Stimulated activated CD4-positive, alpha-beta T cell treated with anti-CD3 and anti-CD28 coated beads, Interleukin-2, amount 100 ng/mL, for 48 hours (primary cell): ENCODE measurements at places on chromosomes 12 and 14.

- peak; percentile 30 for DNase-seq
These were observed 46.5 kb downstream of the ST8SIA1 start for GRCh38 chr12:22287776-22288621.

- no peak for DNase-seq
These were observed 1.2 kb downstream of the ITGA5 start for GRCh38 chr12:54417712-54418440.

DNA sequence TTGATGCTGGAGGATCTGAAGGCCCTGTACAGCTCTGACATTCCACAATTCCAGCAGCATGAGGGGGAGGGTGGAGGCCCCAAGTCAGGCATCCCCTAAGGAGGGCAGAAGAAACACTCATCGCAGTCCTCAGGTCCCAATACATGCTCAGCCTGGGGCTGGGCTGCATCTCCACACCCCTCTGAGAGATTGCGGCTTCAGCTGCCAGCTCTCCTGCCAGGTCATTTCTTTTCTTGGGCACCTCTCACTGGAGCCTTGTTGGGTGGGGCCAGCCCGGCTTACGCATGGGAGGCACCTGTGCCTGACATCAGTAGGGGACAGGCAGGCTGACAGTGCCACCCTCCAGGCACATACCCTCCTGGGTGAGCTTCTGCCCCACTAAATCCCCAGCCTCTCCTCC, 89.8 kb downstream of the DICER1 start:
- DNase-seq: no peak

DNA sequence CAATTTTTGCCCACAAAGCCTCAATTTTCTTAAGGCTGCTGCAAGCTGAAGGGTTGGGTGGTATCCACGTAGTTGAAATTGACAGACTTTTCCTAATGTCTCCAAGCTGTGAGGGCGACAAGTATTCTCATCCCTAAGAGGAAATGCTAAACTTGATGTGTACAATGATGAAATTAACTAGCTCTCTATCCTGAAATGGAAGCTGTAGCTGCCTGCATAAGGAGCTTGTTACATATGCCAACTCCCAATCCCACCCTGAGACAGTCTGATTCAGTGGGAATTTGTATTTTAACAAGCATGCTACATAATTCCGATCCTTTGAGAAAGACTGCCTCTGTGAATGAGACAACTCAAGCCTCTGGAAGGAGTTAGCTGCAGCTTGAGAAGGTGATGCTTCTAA, 45.7 kb upstream of the MDM1 start:
- no peak for DNase-seq

GRCh38 chr12:3311027-3311402, 180.0 kb upstream of the PRMT8 start:
- no peak for DNase-seq

GRCh38 chr14:60642270-60643140, 6.8 kb downstream of the SIX1 start:
- no peak for DNase-seq

GRCh38 chr12:63862969-63863230, 18.4 kb downstream of the SRGAP1 start:
- DNase-seq: no peak

- DNase-seq: no peak
These were observed 23.9 kb downstream of the UBE3B start for GRCh38 chr12:109501299-109501698.

DNA sequence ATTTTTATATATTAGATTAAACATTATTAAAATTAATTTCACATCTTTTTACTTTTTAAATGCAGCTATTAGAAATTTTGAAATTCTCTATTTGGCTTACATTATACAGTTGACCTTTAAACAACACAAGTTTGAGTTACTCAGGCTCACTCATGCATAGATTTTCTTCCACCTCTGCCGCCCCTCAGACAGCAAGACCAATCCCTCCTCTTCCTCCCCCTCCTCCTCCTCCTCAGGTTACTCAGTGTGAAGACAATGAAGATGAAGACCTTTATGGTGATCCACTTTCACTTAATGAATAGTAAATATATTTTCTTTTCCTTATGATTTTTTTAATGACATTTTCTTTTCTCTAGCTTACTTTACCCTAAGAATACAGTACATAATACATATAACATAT, 136.2 kb downstream of the LLPH start:
- DNase-seq: no peak

GRCh38 chr14:22900081-22900799, 17.2 kb downstream of the REM2 start:
- DNase-seq: peak; percentile 35

- DNase-seq: no peak
These were observed 183.1 kb downstream of the PHLDA1 start for GRCh38 chr12:75848431-75848925.

GRCh38 chr12:25787701-25788100, 170.8 kb upstream of the RASSF8 start:
- DNase-seq: no peak

- DNase-seq: peak; percentile 1
These were observed 176.7 kb upstream of the SEL1L start for GRCh38 chr14:81710232-81710845.

DNA sequence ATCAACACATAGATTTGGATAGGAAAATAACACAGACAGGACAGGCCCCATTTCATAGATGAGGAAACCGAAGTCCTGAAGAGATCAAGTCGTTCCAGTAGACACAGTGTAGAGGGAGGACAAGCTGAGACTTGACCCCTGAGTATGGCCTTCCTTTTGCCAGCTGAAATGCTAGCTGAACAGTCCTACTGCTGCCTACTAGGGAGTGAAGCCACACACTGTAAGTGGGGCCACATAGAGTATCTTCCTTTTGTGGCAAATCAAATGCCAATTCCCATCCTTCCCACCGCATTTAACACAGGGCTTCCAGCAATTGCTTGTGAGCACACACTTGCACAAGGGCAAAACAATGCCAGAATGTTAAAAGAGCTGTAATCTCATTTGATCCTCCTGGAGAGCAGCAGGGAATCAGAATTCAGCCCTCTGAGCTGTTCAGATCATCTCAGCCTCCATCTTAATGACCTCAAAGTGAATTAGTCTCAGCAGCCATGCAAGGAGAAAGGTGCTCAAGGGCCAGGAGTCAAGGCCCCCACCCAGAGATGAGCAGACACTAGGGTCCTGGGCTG, 380.5 kb downstream of the EMP1 start:
- DNase-seq: no peak

DNA sequence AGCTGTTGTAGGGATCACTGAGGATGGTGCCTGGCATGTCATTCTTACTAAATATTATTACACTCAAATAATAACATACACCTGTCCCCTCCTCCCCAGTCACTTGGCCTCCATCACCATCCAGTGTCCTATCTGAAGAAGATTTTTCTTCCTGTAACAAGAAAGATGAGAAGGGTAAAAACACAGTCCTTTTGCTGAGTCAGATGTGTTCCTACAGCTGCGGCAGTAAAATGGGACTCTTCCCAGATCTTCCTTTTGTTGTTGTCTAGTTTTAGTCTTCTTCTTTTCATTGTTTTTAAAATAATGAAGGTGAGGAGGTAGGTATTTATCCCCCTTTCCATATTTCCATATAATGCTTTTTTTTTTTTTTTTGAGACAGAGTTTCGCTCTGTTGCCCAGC, 83.1 kb upstream of the RFLNA start:
- no peak for DNase-seq

DNA sequence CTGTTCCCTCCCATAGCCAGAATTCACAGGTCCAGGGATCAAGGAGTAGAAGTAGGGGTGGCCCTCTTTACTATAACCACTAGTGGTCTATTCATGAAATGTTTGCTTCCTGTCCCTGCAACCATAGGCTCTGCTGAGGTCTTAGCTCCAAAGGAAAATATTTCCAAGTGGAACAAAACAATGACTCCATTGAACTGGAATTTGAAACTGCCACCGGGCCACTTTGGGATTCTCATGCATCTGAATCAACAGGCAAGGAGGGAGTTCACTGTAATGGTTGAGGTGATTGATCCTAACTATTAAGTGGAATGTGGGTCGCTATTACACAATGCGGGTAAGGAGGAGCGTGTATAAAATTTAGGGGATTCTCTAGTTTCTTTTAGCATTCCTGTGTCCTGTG, 197.0 kb downstream of the ETNK1 start:
- no peak for DNase-seq

GRCh38 chr12:38157274-38157932, 159.2 kb upstream of the ALG10B start:
- DNase-seq: no peak

- DNase-seq: no peak
These were observed 91.3 kb downstream of the DUSP6 start for GRCh38 chr12:89260841-89261637.

GRCh38 chr14:81855007-81855406, 321.4 kb upstream of the SEL1L start:
- no peak for DNase-seq

- DNase-seq: no peak
These were observed 22.0 kb downstream of the CHGA start for GRCh38 chr14:92944976-92945375.

- no peak for DNase-seq
These were observed 20.9 kb upstream of the GNS start for GRCh38 chr12:64780132-64780530.

GRCh38 chr12:98222135-98222534, 293.3 kb upstream of the TMPO start:
- DNase-seq: no peak

DNA sequence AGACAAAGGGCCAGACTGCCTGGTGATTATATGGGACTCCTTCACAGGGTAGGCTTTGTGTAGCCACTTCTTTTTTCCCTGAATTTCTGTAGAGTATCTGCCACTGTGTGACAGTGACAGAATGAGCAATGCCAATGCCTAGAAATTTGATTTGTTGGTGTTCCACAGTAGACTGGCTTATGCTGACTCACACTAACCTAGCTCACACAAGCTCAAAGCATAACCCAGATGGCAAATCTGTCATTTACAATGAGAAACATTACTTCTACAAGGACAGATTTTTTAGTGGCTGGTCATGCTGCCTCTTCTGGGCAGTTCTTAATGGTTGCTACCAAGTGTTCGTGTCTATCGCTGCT, 15.9 kb downstream of the CFAP251 start:
- no peak for DNase-seq

DNA sequence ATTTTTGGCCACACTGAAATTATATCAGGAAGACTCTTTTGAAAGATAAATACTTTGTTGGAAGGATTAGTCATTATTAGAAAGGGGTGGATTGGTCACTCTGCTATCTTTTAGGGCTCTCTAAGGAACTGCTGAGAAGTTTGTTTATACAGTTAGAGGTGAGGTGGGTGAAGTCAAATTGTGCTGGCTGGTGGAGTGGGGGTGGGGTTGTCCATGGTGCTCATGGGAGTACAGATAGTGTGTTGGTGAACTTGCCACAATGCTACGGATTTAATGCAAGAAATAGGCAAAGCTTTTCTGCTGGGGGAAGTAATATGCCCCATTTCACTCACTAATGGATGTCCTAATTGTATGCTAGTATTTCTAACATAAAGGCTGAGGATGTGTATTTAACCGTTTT, 35.8 kb downstream of the SUSD6 start:
- DNase-seq: no peak

GRCh38 chr12:117114784-117115183, 15.6 kb upstream of the TESC start:
- DNase-seq: no peak

GRCh38 chr12:57733928-57734327, 4.6 kb downstream of the AGAP2 start:
- no peak for DNase-seq

GRCh38 chr14:50388256-50388931, 8.3 kb downstream of the CDKL1 start:
- no peak for DNase-seq

- no peak for DNase-seq
These were observed 18.9 kb downstream of the KRT80 start for GRCh38 chr12:52172956-52173355.

DNA sequence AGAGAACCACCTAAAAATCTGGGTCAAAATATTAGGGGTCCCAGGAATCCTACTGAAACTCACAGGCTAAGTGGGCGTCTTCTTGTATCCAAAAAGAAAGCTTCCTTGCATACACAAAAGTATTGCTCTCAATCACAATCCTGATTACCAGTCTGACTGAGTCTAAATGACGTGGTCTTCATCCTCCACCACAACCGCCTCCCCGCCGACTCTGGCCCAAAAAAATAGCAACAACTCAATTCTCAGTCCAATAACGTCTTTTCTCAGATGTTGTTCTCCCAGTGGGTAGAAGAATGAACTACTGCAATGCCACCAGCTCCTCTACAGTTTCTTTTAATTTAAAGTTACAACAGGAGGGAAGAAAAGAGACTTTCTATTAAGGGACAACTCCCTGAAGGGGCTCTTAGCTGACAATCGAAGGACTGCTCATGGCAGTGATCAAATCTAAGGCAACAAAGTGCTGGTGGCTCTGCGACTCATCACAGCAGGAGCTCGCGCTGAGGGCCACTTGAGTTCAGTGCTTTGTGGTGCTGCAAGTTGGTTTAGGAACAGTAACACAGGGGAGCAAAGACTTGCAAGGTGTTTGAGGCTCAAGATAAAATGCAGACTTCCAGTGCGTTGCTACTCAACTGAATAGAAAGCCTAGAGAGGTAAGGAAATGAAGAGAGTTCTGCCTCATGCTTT, 394.1 kb downstream of the BCAT1 start:
- no peak for DNase-seq

DNA sequence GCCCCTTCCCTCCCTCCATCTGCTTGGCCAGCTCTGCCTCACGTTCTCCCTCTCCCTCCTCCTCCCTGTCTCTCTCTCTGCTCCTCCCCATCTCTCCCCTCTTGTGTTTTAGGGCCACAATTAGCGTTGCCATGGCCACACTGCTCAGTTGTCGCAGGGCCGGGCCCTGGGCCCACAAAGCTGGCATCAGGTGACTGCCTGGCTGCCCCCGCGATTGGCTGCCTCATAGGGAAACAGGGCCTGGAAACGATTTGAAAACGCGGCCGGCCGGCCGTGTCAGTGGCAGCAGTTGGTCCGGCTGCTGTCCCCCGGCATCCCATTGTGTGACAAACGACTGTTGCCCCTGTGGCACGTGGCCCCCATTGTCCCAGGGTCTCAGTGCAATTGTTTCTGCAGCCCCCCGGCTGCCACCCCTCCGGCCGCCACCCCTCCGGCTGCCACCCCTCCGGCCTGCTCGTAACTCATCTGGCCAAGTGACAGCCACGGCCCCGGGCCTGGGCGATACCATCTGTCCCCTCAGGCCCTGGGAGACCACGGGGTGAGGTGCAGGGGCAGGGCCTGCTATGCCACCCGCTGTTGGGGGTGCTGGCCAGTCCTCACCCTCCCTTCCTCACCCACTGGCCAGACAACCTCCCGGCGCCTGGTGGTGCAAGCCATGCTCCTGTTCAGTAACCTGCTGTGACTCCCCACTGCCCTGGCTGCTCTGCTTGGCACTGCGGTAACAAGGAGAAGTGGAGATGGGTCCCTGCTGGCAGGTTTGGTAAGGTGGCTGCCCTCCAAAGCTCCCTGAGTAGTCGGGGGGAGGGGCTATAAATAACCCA, 17.4 kb downstream of the FOXN4 start:
- DNase-seq: no peak
